AG08395 (cell line): ENCODE measurements at places on chromosomes 12 and 14.
A peak's percentile ranks its signal among the peaks of the same experiment; 100 is the strongest.

- DNase-seq: no peak
Observed at GRCh38 chr12:74481078-74481477, 56.6 kb upstream of the ATXN7L3B start.

GRCh38 chr14:71488703-71489191 lies 443.5 kb upstream of the RGS6 start:
- DNase-seq: peak; percentile 36

DNA sequence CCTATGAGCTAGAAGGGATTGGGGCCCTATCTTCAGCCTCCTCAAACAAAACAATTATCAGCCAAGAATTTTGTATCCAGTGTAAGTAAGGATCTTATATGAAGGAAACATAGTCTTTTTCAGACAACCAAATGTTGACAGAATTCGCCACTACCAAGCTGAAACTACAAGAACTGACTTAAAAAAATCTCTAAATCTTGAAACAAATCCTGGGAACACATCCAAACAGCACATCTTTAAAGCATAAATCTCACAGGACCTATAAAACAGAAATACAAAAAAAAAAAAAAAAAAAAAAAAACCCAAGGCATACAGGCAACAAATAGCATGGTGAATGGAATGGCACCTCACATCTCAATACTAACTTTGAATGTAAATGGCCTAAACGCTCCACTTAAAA lies 41.3 kb upstream of the LMNTD1 start:
- no peak for DNase-seq

- DNase-seq: no peak
Observed at GRCh38 chr14:23520899-23521533, 30.5 kb downstream of the ZFHX2 start.

DNA sequence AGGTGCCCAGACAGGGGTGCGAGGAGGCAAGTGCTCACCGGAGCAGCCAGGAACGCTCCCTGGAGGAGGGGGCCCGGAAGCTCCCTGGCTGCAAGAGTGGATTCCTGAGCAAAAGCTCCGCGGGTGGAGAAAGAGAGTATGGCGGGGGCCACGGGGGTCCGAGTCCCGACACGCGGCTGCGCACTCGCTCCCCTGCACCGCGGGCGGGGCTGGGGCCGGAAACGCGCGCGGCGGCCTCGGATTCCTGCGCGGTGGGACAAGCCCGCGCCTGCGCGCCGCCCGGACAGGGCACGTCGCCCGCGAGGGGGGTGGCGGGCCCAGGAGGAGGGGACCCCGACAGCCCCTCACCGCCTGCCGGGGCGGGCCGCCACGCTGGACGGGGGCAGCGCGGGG lies 27.8 kb upstream of the GPR132 start:
- DNase-seq: peak; percentile 87

GRCh38 chr12:57793920-57794319 lies 11.3 kb downstream of the TSFM start:
- DNase-seq: peak; percentile 72

- DNase-seq: peak; percentile 41
Observed at GRCh38 chr14:94129758-94130414, 482 bp upstream of the IFI27L2 start.

DNA sequence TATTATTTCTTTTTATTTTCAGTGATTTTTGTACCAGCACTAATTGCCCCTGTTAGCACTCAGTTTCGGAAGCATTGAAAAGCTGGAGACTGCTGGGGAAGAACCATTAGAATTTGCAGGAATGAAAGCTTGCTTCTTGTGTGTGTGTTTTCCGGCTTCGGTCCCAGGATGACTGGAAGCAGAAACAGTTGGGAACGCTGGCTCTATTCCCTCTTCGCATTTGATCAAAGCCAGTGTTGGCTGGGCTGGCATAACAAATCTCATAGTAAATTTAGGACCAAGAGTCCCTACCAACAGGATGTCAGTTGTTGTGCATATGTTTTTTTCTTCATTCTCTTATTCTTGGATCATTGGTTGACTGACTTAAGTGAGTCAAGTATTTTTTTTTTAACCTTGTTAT lies 53.6 kb upstream of the TRAF3 start:
- no peak for DNase-seq

DNA sequence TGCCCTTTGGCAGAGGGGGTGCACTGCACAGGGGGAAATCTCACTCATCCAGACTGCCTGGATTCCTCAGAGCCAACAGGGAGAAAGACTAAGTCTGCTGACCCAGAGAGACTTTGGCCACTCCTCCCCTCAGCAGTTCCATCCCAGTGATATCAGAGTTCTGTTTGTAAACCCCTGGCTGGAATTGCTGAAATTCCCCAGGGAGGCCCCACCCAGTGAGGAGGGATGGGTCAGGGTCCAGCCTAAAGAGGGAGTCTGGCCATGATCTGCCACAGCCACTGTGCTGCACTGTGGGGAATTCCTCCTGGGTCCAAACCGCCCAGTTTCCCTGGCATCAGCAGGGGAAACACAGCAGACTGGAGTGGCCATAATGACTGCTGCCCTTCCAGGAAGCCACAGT lies 54.9 kb upstream of the USP15 start:
- DNase-seq: no peak

GRCh38 chr12:127886827-127887226 lies 380.1 kb upstream of the TMEM132C start:
- DNase-seq: no peak

DNA sequence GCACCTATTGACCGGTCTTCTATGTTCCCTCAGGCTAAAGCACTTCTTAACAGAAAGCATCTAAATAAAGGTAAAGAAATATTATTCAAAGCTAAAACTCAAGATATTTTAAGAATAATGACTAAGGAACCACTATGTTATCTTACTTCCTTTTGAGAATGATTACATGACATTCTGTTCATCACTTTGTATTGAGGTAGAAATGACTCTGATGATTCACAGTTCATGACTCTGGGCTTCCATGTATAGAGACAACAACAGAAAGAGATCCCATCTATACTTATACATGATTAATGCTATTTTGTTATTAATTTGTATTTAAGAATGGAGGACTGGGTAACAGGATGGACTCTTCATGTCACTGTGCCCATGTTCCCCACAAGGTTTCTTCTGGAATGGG lies 218.3 kb upstream of the OR4E1 start:
- no peak for DNase-seq

GRCh38 chr12:7485095-7485494 lies 18.5 kb downstream of the CD163 start:
- DNase-seq: no peak

- DNase-seq: peak; percentile 93
Observed at GRCh38 chr14:23062002-23062401, 4.7 kb upstream of the CDH24 start.

GRCh38 chr12:7581625-7582024 lies 78.0 kb upstream of the CD163 start:
- DNase-seq: no peak

- DNase-seq: no peak
Observed at GRCh38 chr12:85639834-85640233, 196.4 kb downstream of the RASSF9 start.

GRCh38 chr14:106507354-106507753 lies 981.0 kb downstream of the TMEM121 start:
- no peak for DNase-seq

- no peak for DNase-seq
Observed at GRCh38 chr14:63855281-63855680, 2.5 kb downstream of the SYNE2 start.

DNA sequence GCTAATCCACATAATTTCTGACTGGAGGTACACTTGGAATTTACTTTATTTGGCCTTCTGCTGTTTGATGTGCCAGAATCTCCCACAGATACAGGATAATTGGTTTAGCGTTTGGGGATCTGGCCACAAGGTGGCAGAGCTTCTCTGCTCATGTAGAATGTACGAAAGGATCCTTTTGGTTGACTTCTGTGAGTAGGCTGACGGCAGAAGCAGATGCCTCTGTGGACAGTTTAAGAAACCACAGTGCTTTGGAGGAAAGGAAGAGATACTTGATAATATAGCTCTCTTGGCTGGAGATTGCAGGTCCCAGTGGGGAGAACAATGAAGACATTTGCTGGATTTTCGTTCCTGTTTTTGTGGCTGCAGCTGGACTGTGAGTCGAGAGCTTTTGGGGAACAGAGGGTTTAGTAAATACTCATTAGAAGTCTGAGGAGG lies 75.3 kb upstream of the OR4E1 start:
- DNase-seq: no peak

DNA sequence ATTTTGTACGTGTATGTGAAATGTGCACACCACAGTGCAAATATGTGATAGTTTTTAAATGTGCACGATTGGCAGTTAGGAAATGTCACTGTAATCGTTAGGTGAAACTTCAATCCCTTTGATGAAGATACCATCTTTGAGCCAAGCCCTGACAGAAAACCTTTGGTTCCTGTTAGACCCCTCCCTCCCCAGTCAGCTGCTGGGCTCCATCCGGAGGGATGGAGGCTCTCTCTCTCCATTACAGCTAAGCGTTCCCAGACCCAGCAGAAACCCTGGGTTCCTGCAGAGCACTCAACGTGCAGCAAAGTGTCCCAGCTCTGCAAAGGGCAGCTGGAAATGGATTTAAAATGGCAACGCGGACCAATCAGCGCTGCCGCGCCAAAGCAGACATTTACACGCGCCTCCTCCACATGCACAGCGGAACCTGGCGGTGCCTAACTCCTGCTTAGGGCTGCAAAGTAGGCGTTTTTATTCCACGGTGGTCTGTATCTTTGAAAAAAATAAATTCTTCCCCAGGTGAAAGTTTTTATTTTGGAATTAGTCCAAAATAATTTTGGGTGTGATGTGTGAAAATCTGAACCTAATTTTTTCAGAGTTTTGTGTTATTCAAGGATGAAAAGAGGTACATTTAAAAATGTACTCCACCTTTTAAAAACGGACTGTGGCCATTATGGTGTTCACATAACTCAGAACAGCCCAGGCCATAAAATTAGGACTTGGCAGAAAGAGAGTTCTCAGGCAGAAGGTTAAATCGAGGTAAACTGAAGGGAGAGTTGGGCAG lies 1.4 kb upstream of the HMGA2 start:
- peak; percentile 37 for DNase-seq

- DNase-seq: peak; percentile 46
Observed at GRCh38 chr12:32535288-32535999, 136.1 kb downstream of the FGD4 start.

- DNase-seq: no peak
Observed at GRCh38 chr12:31527083-31527482, 63.9 kb downstream of the DENND5B start.

- DNase-seq: no peak
Observed at GRCh38 chr14:67420102-67420739, 8.3 kb upstream of the PLEK2 start.

- DNase-seq: no peak
Observed at GRCh38 chr14:24329736-24330135, 5.1 kb downstream of the ADCY4 start.

DNA sequence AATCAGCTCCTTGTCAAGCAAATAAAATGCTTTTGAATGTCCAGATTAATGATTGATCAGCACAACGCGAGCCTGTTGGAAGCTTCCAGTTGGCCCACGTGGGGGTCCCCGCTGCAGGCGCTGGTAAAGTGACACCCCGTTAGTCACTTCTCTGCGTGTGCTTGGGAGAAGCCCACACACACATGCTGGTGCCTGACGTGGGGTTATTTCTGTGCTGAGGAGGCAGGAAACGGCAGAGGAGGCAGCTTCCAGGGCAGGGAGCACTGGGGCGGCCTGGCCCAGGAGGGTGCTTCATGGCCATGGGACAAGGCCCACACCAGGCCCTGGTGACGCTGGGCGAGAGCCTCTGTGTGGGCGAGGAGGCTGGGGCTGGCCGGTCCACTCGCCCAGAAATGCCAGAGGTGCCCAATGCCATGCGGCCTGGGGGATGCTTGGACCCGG lies 101.5 kb downstream of the KIF26A start:
- DNase-seq: no peak

- no peak for DNase-seq
Observed at GRCh38 chr14:23101986-23102625, 2.7 kb downstream of the CIROP start.

DNA sequence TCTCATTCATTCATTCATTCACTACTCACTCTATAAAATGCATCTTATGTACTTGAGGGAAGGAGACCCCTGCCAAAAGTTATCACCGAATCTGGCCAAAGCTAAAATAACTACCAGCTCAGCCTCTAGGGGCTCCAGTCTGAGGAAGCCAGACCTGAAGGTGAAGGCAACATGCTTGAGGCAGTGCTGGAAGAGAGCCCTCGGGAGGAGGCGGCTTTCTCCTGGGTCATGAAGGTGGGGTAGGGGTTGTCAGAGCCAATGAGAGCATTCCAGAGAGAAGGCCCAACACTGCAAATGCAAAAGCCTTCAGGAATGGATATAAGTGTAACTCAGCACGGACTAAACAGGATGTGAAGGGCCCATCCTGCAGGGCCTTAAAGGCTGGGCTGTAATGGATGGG lies 62.4 kb downstream of the GSC start:
- DNase-seq: no peak

- no peak for DNase-seq
Observed at GRCh38 chr14:55749201-55749812, 169.3 kb downstream of the KTN1 start.

DNA sequence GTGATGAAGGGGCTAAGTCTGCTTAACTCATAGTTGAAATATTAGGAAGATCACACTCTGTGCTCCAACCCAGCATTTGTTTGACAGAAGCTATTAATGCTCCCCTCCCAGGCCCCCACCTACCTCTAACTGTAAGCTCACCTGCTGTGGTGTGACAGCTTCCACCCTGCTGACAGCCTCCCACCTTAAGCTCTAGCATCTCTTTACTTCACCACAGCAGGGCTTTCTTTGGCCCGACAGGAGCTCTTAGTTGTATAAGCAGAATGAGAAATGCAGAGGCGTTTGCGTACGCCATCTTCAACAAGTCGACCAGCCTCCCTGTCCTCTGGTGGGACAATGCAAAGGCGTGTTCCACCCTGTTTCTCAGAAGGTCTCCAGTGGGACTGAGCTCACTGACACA lies 80.1 kb upstream of the OSBPL8 start:
- DNase-seq: no peak

- peak; percentile 58 for DNase-seq
Observed at GRCh38 chr14:83463500-83464098, 1929.9 kb upstream of the SEL1L start.

DNA sequence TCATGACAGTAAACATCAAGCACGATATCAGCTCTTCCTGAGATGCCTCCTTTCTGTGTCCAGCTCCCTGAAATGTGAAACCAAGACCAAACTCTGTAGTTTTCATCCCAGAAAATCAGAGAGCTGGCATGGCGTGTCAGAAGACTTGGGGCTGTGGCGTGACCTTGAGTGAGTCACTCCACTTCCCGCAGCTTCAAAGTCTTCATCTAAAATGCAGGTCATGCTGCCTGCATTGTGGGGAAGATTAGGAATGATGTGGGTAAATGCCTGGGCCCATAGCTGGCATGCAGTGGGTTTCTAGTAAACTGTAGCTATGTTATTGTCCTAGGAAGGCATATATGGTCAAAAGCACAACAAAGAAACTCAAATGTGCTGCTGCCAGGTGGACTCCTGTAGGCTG lies 28.8 kb downstream of the OAS2 start:
- peak; percentile 19 for DNase-seq

GRCh38 chr14:78709795-78710557 lies 539.8 kb downstream of the NRXN3 start:
- DNase-seq: no peak

GRCh38 chr14:69537900-69538299 lies 36.8 kb downstream of the CCDC177 start:
- no peak for DNase-seq
